Activated T-cell treated with anti-CD3 and anti-CD28 coated beads, Interleukin-2, amount 50 U/mL, for 48 hours (primary cell): ENCODE measurements at places on chromosomes 3 and 15.

DNA sequence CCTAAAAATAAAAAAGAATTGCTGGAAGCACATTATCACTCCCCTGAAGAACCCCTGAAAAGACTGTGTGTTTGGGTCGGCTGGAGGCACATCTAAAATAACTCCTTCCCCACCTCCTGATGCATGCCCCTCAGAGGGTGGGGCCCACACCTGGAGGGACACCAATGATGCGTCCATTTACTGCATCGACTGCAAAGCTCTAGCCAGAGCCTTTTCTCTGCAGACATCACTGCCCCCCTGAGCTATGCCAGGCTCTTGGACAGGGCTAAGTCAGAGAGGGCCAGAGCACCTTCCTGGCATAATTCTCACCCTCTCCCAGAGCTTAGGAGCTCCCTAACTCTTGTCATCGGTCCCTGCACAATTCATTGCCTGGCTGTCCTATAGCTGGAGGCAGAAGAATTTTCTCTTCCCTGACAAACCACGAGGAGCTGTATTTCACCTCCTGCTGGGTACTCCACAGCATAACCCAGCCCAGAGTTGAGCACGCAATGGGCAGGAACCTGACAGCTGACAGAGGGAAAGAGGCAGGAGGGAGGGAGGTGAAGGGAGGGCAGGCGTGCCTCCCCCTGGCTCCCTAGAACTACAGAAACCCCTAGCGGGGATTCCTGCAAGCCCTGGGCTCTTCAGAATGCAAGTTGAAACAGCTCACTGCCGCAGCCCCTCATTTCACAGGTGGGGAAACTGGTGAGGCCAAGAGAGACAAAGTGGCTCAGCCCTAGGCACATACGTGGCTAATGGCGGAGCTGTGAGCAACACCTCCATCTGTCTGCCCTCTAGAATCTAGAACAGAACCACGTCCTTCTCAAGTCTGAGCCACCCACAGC, 46.6 kb downstream of the XXYLT1 start:
- no peak for DNase-seq

DNA sequence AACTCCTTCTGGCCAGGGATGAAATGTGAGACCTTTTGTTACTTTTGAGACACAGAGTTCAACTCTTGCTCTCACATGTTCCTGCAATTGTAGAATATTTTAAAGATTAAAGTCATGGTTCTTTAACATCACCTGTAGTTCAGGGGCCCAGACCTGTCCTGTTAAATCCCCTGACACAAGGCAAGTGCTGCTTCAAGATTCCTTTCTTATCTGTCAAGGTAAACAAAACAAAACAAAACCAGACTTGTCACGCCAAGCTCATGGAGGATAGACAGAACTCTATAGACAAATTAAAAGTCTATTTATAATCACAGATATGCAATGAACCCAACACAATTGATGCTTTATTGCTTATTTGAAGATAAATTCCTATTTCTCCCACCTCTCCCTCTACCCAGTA, 48.6 kb upstream of the NEDD4 start:
- DNase-seq, result no peak

DNA sequence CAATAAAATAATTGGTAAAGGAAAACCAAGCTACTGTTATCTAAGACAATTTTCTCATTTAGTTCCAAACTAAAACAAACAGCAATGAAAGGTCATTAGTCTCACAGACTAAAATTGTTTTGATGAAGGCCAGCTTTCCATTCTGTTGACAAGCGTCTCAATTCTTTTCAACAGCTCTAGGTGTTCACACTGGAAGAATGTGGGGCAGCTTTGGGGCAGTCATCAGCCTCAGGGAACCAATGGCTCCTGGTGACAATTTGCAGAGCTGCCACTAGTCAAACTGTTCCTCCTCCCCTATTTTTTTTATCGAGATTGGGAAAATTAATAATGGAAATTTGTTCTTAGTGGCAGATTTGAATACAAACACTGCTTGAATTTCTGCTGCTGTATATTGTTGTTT, 104.2 kb downstream of the MEIS2 start:
- DNase-seq, result no peak

DNA sequence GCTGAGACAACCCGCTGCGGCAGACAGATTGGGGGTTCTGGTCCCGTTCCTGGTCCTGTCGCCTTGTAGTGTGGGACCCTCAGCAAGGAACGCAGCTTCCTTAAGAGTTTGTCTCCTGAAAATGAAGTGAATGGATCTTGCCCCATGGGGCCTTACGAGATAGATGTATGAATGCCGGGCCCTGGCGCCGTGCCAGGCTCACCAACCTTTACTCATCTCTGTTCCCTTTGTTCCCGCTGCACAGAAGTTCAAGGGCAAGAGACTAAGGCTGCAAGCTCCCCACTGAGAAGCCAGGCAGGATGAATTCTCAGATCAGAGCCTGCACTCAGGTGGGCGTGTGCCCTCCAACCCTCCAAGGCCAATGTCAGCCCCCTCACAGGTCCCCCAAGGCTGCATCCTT, 162.7 kb upstream of the IQSEC1 start:
- no peak for DNase-seq

GRCh38 chr15:35530698-35531097, 15.3 kb downstream of the DPH6 start:
- DNase-seq, result no peak

- DNase-seq, result no peak
Measured at GRCh38 chr3:67901681-67902080, 247.3 kb upstream of the SUCLG2 start.
